ENCODE measurements at places on chromosomes 3 and 15.

GRCh38 chr15:96392380-96393208 lies 62.1 kb downstream of the NR2F2 start:
- no peak for DNase-seq

- no peak for DNase-seq
Observed at GRCh38 chr3:38059148-38059547, 20.1 kb downstream of the DLEC1 start.

- no peak for DNase-seq
Observed at GRCh38 chr3:24185738-24186384, 240.8 kb downstream of the NR1D2 start.

- DNase-seq, result no peak
Observed at GRCh38 chr3:88991496-88991895, 115.9 kb upstream of the EPHA3 start.

DNA sequence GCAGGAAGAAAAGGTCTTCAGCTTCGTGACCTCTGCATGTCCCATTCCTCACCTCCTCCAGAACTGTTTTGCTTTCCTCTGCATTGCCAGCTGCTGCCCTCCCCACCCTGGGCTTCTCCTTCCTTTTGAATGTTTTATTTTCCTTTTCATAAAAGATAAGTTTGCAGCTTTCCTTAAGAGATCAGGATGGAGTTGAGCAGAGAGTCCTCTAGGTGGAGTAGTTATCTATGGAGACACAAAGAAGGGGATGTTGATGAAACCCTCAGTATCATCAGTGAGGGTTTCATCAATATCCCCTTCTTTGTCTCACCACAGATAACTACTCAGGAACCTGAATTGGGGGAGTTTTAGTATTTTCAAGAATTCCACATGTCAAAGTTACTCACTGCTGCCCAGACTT lies 19.0 kb upstream of the SLC25A36 start:
- no peak for DNase-seq

DNA sequence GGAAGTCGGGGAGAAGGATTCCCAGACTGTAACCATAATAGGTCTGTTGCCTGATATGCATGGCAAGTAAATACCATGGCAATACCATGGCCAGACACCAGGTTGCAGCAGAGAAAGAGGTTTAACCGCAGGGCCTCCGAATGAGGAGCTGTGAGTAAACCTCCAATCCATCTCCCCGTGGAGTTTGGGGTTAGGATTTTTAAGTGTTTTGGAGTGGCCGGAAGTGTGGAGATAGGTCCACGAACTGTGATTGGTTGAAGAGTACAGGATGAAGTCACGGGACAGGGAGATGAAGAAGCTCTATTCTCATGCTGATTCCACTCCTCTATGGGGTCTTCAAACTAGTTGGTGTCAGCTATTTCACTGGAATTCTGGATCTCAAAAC lies 127.9 kb downstream of the ST8SIA2 start:
- DNase-seq, result no peak

DNA sequence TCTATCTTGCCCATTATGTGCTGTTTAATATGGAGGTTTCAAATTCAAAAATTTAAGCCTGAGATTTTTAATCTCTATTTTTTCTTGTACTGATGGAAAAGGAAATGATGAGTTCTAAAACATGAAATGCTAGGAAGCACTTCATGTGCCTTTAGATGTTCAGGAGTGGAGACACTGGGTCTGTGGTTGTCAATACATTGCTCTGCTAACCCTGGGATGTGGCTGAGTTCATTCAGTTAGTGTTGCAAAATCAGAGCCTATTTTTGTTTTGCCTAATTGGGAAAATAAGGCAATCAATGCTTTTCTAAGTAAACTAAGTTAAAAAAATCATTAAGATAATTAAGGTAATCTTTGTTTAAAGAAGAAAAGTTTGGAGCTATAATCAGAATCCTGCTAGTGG lies 83.1 kb downstream of the DIPK2A start:
- DNase-seq, result no peak

DNA sequence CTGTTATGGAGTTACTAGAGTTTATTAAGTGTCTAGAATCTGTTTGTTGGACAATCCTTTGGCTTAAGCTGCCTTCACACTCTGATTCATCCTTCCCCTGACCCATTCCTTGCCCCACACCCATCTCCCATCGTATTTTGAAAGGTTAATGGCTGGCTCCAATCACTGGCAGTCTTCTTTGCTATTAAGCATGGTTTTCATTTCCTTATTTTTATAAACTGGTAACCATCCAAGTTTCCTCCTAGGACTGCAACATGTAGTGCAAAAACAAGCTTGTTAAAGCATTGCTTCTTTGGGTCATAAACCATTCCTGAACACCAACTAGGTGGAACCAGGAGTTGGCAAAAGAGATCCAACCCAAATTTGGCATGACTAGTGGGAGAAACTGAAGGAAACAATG lies 148.4 kb downstream of the DTWD1 start:
- DNase-seq, result no peak
